ENCODE measurements at places on chromosomes 12 and 14. TPM values are rescaled to one million over a fixed set of nuclear protein-coding genes. Genes with fewer than 3 reads are reported as not detected.

Gene SLC10A1
- total RNA-seq, result not detected

Gene OR4E2
- total RNA-seq, result not detected

Gene PLEKHD1
- 0.34 TPM for total RNA-seq

Gene PTPRB
- not detected for total RNA-seq

Gene ATF7IP
- 65.1 TPM for total RNA-seq

Gene PLA2G1B
- not detected for total RNA-seq

Gene FGD4
- 18.9 TPM for total RNA-seq

Gene PRICKLE1
- 0.31 TPM for total RNA-seq

Gene SLC39A2
- total RNA-seq, result not detected

Gene SMOC1
- total RNA-seq, result under 0.01 TPM

Gene KRT73
- not detected for total RNA-seq

All from melanocyte of skin (primary cell).